ENCODE measurements at places on chromosomes 1 and 21.

GRCh38 chr1:30315185-30315960 lies 408.0 kb downstream of the MATN1 start:
- DNase-seq, result no peak

DNA sequence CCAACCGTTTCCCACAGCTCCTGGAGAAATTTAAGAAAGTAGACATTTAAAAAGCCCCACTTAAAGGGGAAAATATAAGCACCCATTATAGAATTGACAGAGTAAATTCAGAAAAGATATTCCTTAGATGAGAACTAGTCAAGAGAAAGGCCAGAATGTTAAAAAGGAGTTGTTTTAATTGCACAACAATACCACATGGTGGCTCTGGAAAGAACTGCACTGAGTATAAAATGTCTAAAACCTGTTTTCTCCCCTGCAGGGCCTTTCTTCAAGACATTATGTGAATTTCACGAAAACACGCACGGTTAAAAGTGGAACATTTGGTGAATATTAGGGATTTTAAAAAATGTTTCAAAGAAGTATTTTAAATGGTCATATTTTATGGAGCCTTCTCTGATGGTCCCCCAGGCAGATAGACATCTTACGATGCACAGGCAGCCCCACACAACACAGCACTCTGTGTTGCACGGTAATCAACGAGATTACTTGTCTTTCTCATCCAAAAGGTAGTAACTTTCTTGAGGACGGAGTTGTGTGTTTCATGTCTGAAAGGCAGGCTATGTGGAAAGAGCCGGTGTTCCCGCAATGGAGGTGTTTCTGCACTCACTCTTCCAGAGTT lies 101.9 kb downstream of the PRRX1 start:
- DNase-seq, result no peak

DNA sequence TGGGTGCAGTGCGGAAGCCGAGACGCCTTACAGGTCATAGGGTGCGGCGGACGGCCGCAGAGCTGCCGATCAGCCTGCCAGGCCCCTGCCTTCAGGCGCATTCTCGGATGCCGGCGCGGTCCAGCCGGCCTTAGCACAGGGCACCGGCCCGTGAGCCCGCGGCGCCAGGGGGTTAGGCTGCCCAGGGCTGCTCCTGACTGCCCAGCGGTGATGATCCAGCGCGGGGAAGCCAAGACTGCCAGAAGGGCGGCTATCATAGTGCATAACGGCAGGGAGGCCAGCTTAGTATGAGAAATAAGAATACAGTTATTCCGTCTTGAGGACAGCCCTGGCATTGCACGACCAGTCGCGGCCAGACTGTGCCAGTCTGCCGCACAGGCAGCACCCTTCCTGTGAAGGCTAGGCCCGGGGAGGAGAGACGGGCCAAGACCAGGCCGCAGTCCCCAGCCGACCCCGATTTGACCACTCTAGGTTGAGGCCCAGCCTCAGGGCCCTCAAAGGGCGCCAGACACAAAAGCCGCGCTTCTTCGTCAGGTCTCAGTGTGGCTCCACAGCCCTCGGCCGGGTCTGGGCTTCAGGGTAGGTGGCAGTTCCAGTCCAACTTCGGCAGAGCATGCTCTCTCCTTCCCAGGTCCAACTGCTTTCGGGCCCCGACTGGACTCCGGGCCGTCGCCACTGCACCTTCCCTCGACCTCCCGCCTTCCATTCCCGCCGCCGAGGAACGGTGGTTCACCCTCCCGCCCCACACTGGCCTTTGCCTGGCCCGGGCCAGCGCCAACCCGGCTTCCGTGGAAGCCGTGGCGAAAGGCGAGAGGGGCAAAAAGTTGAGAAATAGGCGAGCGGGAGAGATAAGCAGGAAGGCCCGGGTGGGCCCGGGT lies 829 bp downstream of the ALX3 start:
- no peak for DNase-seq

DNA sequence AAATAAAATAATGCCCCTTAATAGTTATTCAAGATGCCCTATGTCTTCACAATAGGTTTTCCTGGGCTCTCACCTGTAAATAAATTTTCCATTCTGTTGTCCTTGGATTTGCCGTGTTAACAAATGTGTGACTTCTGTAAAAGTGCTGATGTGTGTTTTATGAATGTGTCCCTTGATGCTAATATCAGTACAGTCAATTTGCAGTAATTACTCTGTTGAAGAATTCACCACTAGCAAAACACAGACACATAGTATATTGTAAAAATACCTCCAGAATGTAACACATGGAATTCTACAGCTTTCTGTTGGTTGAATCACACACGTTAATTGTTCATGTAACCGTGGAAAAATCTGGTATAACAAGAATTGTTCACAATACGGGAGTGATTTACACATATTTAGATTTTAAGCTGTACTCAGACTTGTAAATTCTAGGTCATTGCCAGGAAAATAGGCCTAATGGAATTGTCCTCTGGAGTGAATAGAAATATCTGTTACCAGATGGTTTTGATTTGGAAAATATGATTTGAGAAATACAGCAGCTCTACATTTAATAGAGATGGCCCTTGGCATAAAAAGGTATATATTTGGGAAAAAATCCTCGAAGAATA lies 36.7 kb upstream of the KCNK2 start:
- no peak for DNase-seq

All from head of caudate nucleus (tissue), 42 donors.